Omental fat pad (tissue), 4 donors: ENCODE measurements at places on chromosomes 5 and 9. TPM values are rescaled to one million over a fixed set of nuclear protein-coding genes. Genes with fewer than 3 reads are reported as not detected.

DNA sequence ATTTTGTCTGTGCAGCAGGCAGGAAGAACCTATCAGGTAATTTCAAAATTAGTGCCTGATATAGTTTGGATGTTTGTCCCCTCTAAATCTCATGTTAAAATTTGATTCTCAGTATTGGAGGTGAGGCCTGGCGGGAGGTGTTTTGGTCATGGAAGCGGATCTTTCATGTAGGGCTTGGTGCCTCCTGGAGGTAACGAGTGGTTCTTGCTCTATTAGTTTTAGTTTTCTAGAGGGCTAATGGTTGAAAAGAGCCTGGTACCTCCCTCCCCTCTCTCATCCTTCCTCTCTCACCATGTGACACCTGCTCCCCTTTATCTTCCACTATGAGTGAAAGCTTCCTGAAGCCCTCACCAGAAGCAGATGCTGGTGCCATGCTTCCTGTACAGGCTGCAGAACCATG, 106.3 kb downstream of the DRD1 start:
- DNase-seq: no peak

DNA sequence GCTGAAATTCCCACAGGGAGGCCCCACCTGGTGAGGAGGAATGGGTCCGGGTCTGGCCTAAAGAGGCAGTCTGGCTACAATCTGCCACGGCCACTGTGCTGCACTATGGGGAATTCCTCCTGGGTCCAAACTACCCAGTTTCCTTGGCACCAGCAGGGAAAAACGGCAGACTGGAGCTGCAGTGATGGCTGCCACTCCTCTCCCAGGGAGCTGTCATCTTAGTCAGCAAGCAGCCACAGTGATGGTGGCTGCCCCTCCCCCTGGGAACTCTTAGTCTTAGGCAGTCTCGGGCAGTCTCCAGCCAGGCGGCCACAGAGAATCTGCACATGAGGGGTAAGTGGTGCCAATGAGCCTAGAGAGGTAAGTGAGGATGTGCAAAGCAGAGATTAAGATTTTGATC, 205.8 kb downstream of the TMEM38B start:
- no peak for DNase-seq

GRCh38 chr5:619444-619843, 7.3 kb downstream of the CEP72 start:
- DNase-seq: no peak

DNA sequence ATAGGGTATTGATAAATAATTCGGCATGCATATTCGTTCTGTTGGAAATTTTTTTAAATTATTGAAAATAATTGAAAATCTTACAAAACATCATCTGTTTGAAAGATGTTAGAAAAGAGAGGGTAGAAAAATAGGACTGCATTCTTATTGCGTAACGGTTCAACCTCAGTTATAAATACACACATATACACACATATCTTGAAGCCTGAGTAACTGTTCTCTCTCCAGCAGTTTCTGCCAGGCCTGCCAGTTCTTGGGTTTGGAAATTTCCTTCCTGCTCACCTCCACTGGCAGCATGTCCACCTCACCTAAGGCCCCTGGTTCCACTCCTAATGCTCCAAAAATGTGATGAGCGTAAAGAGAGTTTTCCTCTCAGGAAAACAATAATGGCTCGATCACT, 9.1 kb downstream of the SPATA31E1 start:
- DNase-seq: no peak

The GIN1 gene
- 3.6 TPM for total RNA-seq

The CNTFR gene
- 81.5 TPM for total RNA-seq
